Stimulated activated CD4-positive, alpha-beta T cell treated with anti-CD3 and anti-CD28 coated beads, Interleukin-15, amount 100 ng/mL, for 1 hour (primary cell): ENCODE measurements at places on chromosomes 2 and 18.

DNA sequence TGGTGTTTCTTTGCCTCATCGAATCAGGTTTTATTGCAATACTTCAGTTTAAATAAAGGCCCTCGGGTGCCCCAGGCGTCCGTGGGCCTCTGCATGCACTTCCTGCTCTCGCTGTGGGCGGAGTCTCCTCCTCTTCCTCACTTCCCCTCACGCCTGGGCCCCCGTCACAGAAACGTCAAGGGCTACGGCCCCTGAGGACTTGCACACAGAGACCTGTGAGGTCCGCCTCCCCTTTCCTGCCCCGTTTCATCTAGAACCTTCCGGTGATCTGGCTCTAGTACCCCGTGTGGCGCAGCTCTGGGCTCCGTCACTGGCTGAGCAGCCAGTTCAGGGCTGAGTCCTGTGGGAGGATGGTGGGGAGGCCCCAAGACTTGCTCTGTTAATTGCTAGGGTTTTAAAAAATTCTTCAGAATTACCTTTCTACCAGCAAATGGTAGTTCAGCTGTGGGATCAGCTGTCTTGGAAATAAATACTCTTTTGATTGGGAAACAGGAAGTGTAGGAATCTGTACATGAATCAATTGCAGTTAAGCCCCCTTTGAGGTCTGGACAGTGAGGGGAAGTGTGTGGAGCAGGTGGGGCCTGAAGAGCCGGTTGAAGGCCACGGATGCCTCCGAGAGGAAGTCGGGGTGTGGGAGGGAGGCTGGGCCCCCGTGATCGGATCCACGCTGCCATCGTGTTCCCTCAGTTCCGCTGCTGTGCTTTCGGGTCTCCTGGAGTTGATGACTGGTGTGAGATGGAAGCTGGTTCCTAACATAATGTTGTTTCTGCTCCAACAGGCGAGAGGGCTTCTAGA lies 10.2 kb downstream of the NFATC1 start:
- DNase-seq = peak; percentile 69

DNA sequence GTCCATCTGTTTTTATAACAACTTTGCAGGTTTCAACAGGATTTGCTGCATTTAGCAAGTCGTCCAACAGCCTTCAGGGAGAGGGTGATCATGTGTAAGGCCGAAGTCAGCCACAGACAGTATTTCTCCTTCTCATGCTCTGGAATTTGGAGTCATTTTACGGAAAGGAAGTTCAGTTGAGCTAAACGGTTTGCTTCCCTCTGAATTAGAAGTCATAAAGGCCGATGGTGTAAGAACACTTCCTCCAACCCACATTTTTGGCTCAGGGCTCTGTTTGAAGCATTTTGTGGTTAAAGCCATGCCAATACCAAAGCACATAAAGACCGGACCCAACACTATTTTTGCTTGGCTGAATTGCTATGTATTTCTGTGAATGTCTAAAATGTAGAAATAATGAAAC lies 129.5 kb downstream of the TMEM182 start:
- no peak for DNase-seq

- DNase-seq = no peak
These were observed 178.8 kb upstream of the HDAC4 start for GRCh38 chr2:239579524-239580198.

GRCh38 chr2:143686585-143687164 lies 557.5 kb downstream of the ARHGAP15 start:
- no peak for DNase-seq

- DNase-seq = no peak
These were observed 123.8 kb upstream of the FSHR start for GRCh38 chr2:49278141-49278540.

GRCh38 chr18:26901020-26901419 lies 35.5 kb upstream of the AQP4 start:
- no peak for DNase-seq

DNA sequence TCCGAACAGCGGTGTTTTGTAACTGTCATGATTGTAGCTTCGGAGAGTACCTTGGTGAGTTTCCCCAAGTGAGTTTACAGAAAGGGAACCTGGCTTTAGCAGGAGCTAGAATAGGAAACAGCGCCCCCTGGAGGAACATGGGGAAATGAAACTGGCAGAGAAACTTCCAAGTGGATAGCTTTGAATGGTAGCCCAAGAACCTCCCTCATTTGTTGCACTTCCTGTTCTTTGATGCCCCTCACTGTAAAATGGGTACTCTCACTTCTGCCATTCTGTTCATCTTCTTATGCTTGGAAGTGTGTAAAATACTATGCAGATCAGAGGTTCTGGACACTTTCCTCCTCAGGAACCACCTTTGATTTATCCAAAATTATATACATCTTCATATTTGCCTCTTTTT lies 36.2 kb downstream of the CHST10 start:
- peak; percentile 38 for DNase-seq

- DNase-seq = no peak
These were observed 562.6 kb downstream of the SPAG16 start for GRCh38 chr2:213846856-213847255.

DNA sequence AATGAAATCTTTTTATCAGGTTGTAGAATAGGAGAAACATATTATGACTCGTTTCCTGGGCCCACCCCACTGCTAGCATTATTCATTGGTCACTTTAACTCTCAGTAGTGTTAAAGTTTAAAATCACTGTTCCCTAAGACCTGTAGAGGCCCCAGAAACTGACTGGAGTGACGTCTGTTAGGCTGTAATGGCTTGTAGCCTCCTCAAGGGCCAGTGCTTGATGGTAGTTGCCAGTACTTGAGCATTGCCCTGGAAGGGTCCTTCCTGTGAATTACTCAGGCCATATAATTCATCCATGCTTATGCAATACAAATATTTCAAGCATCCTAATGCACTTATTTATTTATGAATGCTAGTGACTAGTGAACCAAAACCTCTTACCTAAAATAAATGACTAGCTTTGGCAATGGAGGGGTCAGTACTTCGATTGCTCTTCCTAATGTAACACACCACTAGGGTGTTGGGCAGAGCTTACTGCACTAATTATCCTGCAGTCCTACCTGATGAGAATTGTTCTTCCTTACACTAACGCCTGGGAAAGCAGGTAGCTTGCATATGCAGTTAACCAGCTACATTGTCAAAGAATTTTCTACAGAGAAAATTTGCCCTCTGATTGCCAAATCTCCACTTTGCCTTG lies 31.2 kb downstream of the ARHGAP25 start:
- DNase-seq = no peak

DNA sequence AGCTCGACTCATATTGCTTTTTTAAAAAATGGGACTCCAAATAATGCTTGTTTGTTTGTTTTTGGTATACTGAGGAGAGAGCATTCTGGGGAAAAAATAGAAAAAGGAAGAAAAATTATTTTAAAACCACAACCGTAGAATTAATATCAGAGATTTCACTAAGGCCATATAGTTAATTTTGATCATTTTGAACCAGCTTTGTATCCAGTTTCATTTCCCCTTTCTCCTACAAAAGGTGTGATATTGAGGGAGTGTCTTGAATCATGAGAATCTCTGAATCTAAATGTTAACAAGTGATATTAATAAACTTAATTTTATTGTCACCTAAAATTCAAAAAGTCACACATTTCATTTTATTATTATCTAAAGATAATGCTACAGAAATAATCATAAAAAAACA lies 198.5 kb upstream of the GALNT5 start:
- no peak for DNase-seq

GRCh38 chr2:105843476-105844374 lies 99.0 kb downstream of the NCK2 start:
- no peak for DNase-seq

DNA sequence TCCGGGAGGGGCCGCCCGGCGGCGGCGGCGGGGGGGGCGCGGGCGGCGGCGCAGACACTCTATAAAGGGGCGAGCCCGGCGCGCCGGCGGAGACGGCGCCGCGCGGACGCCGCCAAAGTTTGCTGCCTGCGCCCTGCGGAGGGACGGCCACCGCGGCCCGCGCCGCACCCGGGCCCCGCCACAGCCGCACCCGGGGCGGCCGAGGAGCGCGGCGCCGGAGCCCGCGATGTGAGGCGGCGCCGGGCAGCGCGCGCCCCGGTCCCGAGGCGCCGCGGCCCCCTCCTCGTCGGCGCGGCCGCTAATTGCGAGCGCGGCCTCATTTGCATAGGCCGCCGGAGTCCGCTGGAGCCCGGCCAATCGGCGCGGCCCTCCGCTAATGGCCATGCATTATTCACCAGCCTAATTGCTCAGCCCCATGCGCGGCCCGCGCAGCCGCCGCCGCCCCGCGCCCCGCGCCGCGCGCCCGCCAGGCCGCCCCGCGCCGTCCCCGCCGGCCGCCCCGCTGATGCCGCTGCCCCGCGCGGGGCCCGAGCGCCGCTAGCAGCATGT lies at the start of gene SALL3:
Gene SALL3, plus strand, starts transcription at position 89 of the 549 bp plus-strand sequence. Its CDS starts 457 bp downstream, at position 546.
- no peak for DNase-seq

DNA sequence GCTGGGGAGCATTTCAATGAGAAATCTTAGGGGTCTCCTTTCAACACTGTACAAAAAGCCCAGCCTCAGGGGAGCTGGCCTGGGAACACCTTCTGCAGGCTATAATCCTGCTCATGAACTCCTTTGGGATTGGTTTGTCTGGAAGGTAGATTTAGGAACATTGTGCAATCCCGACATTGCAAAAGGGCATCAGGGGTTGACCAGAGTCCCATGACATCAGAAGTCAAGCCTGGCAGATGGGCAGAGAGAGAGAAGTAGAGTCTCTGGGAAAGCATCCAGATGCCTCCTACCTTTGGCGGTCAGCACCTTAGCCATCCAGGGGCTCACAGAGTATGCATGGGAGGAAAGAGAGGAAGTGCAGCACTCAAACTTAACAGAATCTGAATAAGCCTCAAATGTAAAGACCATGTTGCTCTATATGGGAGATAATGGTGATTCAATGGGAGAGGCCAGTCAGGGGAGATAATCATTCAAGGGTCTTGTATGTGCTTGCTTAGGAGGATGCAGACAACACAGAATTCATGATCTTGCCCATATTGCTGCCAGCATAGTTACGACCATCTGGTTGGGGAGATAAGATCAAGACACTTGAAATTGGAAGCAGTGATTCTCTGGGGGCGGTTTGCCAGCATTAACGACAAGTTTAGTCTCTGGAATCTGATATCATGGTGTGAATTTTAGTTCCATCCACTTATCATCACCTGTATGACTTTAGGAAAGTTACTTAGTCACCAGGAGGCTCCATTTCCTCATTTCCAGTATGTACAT lies 58.3 kb upstream of the UPP2 start:
- no peak for DNase-seq

GRCh38 chr2:172276961-172277360 lies 150.4 kb upstream of the ITGA6 start:
- no peak for DNase-seq

DNA sequence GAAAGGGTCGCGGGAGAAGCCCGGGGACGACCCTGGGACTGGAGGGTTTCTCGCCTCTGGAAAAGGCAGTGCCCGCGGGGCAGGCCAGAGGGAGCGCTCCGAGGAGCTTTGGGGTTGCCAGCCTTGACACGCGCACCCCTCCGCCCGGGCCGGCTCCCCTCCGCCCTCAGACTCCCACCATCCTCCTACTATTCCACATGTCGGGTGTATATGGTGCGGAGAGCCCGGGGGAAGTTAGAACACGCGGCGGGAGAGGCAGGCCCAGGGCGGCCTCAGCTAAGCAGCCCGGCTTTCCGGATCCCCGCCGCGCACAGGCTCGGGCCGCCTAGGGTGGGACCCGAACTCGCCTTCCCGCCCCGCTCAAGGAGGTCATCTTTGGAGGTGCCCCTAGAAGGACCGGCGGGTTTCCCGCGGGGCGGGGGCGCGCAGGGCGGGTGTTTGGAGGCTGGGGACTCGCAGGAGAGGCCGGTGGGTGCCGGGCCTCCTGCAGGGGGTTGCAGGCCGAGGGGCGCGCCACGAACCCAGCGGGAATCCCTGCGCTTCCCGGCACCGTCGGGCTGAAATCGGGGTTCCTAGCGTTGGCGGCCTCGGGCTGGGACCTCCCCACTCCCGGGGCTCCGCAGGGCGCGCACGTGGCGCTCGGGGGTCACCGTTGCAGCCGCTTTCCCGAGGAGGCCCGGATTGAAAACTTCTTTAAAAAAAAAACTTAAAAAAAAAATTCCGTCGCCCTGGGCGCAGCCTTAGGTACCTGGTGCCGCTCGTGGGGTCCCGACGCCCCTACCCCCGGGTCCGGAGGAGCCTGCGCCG lies 3.7 kb downstream of the NFATC1 start:
- DNase-seq = no peak

GRCh38 chr2:169065422-169065821 lies 3.9 kb upstream of the DHRS9 start:
- DNase-seq = no peak

GRCh38 chr2:168245074-168245825 lies 2.1 kb downstream of the STK39 start:
- DNase-seq = no peak

DNA sequence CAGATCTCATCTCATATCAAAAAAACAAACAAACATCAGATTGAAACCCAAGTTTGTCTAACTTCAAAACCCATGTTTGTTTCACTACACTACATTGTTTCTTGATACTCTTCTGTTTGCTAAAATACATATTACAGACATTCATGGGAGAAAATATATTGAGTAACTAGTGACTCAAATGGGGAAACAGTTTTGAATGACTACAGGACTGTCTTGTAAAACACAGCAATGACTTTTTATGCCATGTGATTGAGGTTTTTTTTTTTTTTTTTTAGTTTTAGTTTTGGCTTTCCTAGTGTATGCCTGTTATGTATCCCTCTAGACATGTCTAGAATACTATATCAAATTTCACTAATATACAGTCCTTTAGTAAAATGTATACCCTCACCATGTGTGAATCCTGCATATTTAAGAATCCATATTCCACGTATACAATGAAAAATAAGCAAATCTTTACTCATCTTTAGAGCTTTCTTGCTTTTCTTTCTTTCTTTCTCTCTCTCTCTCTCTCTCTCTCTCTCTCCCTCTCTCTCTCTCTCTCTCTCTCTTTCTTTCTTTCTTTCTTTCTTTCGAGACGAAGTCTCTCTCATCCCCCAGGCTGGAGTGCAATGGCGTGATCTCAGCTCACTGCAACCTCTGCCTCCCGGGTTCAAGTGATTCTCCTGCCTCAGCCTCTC lies 46.6 kb upstream of the SERTAD2 start:
- no peak for DNase-seq

DNA sequence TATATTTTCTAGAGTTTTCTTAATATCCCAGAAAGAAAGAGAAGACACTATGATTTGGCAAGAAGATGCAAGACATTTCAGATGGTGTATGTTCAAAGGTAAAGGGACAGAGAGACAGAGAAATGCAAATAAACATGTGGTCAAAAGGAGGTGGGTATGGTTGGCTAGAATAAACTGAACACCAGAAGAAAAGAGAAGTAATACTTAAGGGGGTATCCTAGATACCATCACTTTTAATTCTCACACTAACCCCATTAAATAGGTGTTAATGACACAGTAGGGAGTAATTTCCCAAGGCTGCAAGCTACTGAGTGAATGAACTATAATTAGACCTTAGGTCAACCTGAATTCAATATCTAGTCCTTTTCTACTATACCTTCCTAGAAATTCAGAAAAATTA lies 111.2 kb upstream of the CD226 start:
- no peak for DNase-seq

- no peak for DNase-seq
These were observed 79.3 kb downstream of the NRXN1 start for GRCh38 chr2:50952596-50952995.

GRCh38 chr2:188449561-188449960 lies 157.9 kb downstream of the GULP1 start:
- no peak for DNase-seq

GRCh38 chr2:109317471-109318095 lies 188.6 kb downstream of the SH3RF3 start:
- no peak for DNase-seq
